CD8-positive, alpha-beta memory T cell (primary cell): ENCODE measurements at places on chromosomes 12 and 14.
A peak's percentile ranks its signal among the peaks of the same experiment; 100 is the strongest.

- DNase-seq, result no peak
These were observed 50.4 kb downstream of the DICER1 start for GRCh38 chr14:95106971-95107370.

DNA sequence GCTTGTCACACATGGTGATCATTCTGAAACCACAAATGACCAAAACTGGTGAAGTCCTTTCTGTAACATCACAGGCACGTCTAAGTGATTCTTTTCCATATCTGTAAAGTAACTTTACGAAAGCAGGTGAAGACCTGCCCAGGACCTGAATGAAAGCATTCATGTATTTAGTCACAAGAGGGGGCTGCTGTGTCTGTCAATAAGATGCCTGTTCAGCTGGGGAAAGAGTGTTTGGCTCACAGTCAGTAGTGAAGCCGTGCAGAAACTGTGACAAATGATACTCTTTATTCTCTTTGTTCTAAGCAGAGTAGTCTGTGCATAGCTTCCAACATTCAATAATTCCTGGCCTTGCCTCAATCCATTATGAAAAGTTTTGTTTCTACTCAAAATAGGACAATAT is 373.5 kb upstream of the OR4E1 start:
- peak; percentile 37 for DNase-seq

GRCh38 chr12:40752011-40752410 is 59.8 kb downstream of the CNTN1 start:
- DNase-seq, result no peak

DNA sequence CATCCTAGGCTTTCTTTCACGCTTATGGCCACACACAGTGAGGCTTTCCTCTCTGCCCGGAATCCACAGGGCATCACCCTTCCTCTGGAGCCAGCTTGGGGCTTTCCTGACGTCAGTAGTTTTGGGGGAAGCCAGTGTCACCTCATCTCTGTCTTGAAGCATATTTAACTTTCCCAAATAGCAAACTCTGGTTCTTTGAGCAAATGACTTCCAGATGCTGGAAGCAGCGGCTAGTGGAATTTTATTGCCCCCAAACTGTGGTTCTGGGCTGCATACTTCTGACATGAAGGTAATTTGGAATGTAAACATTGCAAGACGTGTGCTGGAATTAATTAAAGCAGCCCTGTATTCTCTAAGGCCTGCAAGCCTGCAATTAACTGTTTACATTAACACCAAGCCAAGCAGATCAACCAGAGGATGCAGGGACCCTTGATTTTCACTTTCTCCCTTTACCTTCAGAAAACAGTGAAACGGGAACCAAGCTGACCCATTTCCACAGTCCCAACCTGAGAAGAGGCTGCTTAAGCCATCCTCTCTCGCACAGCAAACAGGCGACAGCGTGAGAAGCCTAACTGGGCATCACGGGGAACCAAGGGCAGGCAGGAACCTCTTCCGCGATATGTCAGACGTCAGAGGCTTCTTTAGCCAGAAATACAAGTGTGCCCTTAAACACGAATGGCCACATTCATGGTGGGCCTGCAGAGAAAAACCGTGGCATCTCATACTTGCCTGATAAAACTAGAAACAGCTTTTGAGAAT is 258.4 kb downstream of the CACNA1C start:
- no peak for DNase-seq

GRCh38 chr12:32005496-32006125 is 46.4 kb downstream of the RESF1 start:
- no peak for DNase-seq

GRCh38 chr12:93174048-93174447 is 203.7 kb upstream of the NUDT4 start:
- no peak for DNase-seq

DNA sequence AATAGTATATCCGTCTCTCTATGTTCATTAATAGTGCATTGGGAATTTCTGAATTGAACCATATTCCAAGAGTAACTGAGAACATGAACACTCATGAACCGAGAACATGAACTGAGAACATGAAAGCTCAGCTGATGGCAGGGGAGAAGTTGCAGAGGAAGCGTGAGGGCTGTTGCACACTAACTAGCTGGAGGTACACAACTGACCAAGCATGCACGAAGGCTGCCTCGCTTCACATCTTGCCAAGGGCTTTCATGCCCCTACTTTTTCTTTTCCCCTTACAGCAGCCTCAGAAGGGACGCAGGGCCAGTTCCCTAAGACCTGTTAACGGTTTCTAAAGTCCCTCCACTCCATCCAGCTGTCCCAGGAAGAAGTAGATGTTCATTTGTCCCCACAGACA is 4.3 kb downstream of the RNASE1 start:
- no peak for DNase-seq

DNA sequence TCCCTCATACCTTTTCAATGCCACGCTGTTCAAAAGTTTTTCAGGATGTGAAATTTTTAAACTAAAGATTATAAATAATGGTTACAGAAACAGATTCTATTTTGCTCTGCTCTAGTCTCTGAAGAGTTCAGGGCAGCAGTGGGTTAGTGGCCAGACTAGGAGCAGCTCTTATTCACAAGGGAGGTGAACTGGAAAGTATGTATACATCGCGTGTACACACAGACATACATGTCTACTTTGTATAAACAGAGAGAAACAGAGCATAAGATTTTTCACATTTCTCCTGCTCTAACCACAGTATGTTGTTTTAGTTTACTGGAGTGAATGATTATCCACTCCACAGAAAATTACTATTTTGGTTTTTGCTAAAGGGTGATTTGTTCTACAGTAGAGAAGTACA is 74.4 kb upstream of the CRY1 start:
- DNase-seq, result no peak

DNA sequence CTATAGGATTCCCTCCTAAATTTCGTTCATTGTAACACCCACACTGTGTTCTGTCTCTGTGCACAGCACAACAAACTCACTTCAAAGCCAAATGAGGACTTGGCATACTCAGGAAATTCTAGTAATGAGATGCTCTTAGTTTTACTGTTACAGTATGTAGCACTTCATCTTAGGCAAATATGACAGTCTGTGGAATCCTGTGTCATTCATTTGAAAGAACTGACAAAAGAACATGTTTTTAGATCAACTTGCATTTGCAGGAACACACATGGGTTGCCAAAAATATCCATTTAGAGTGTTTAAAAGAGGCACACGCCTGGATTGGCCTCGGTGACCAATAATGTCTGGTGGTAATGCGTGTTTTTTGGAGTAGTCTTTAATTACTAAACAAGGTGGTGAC is 56.5 kb downstream of the PDE3A start:
- DNase-seq, result no peak

GRCh38 chr14:102940729-102941362 is 18.4 kb downstream of the AMN start:
- no peak for DNase-seq

DNA sequence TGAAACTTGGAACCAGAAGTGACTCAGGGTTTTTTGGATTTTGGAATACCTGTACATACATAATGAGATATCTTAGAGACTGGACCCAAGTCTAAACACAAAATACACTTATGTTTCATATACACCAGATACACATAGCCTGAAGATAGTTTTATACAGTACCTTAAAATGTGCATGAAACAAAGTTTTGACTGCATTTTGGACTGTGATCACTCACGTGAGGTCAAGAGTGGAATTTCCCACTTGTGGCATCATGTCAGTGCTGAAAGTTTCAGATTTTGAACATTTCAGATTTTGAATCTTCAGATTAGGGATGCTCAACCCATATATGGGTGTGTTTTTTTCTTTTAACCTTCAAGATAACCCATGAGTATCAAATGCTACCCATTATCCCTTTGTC is 6.6 kb downstream of the SBNO1 start:
- no peak for DNase-seq

DNA sequence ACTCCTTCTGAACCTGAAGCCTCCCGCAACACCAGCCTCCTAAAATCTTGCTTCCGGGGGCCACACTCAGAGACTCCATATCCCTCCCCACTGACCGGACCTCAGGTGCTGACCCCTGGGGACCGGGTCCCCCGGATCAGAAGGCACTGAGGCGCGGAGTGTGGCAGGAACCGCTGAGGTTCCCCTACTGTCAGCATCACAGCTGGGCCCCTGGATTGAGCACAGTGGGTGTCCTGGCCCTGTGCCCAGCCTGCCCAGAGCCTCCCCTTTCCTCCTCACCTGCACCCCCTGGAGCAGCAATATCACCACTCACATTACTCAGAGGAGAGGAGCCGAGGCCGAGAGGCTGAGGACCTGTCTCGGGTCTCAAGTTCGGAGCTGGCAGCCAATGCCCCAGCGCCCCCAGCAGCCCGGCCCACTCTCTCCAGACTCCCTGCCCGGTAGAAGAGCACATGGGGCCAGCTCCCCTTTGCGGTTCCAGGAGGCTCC is 101.2 kb upstream of the EIF5 start:
- no peak for DNase-seq
